Activated naive CD4-positive, alpha-beta T cell treated with anti-CD3 and anti-CD28 coated beads, Interleukin-2, amount 50 U/mL, for 72 hours (primary cell): ENCODE measurements at places on chromosomes 2 and 18. TPM values are rescaled to one million over a fixed set of nuclear protein-coding genes. Genes with fewer than 3 reads are reported as not detected.

Gene REG3G
- not detected for total RNA-seq

- DNase-seq, result no peak
Measured at GRCh38 chr2:61980758-61981157, 75.3 kb downstream of the COMMD1 start.

Gene RFX8
- 1.9 TPM for total RNA-seq

GRCh38 chr2:35428548-35428947 lies 927.0 kb upstream of the CRIM1 start:
- no peak for DNase-seq

DNA sequence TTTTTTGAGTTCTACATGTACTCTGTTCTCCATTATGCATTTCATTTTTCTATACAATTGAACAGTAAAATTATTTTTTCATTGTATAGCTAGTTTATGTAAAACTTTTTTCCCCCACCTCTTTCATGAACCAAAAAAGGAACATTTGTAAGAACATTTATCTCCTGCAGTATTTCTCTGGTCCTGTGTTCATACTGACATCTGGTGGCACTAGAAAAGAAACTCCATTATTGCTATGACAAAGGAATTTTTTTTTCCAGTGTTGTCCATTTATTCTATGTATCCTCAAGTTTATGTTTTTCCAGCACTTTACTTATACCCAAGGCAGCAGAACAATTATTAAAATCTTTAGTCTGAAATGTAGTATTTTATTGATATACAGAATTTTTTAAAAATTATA lies 27.4 kb upstream of the CHAC2 start:
- no peak for DNase-seq

DNA sequence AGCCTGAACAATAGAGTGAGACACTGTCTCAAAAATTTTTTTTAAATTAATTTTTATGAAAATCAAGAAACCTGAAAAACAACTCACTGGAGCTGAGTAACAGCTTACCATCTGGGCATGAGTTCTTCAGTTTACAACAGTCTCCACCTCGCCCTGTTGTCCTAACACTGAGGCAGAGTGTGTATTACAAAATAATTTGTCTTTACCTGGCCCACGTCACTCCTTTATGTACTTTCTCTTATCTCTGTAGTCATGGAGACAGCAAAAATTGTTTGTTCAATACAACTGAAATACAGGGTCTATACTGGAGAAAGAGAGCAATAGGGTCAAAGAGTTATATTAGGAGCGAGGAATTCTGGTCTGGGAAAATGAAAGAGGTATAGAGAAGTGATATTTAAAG lies 48.1 kb downstream of the CYTIP start:
- DNase-seq, result no peak

GRCh38 chr2:30673127-30673526 lies 134.1 kb downstream of the CAPN13 start:
- no peak for DNase-seq

- no peak for DNase-seq
Measured at GRCh38 chr18:63676526-63677323, 15.0 kb upstream of the SERPINB3 start.

Gene RASGRP3
- 2.5 TPM for total RNA-seq

Gene FHOD3
- not detected for total RNA-seq
